T1000 (cell line): ENCODE measurements at places on chromosomes 5 and 9.

DNA sequence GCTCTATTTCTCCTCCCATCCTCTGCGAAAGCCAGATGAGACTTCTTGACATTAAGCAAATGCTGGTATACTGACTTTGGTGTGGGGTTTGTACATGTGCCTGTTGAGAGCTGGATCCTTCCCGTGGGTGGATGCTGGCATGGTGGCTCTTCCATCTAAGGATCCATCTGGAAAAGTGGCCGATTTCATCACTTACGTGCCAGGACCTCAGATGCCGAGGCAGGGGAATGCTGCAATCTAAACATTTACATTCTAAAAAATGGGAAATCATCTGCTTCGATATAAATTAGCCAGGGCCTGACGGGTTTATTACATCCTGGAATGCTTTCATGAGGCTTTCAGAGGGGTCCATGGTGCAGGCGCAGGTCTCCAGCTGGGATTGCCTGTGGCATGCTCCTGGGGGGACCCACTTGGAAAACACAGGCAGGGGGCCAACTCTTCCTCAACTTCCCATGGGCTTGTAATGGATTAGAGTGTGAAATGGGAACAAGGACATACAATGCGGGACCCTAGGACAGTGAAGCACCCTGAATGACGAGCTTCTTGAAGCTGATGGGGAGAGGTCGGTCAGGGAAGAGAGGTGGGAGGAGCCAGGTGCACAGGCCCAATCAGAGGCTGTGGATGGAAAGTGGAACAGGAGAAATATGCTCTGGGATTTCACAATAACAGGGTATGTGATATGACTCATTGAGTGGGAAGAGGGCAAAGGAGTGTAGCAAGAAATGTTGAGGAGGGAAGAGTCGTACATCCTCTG lies 105.5 kb upstream of the PITX1 start:
- DNase-seq = peak; percentile 62

DNA sequence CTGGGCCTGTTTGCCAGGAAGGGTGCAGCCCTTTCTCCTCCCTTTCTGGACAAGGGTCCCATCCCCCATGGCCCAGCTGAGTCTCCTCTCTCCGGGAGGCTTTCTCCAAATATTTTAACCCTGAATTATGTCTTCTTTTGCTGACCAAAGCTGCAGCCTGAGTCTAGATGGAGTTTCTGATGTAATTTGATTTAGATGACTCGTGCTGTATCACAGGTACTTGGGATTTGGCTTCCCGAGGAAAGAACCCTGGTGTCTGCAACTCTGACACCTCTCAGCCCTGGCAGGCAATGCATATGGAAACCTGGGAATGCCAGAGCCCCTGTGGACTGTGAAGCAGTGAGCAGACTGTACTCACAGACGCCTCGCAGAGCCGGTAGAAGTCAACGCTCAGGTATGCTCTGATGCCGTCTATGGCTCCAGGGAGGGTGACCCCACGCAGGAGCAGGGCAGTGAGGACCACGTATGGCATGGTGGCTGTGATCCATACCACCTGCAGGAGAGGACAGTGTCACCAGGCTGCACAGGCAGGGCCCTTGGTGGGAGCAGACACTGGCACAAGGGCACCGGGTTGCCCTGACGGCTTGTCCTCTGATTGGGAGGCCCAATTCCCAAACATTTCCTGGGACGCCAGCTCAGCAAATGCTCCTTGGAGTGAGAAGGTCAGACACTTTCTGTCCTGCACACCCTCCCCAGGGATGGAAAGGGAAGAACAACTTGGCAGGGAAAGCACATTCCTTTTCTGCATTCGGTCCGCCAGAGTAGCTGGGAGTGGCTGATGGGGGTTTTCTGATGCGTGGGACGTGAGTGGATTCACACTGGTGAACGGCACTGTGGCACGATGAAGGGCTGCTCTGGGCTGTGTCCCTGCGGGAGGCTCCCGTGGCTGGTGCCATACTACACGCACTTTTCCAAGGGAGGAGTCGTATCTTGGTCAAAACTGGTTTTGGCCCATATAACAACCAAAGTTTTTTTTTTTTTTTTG lies 24.7 kb downstream of the SLC6A3 start:
- DNase-seq = no peak

DNA sequence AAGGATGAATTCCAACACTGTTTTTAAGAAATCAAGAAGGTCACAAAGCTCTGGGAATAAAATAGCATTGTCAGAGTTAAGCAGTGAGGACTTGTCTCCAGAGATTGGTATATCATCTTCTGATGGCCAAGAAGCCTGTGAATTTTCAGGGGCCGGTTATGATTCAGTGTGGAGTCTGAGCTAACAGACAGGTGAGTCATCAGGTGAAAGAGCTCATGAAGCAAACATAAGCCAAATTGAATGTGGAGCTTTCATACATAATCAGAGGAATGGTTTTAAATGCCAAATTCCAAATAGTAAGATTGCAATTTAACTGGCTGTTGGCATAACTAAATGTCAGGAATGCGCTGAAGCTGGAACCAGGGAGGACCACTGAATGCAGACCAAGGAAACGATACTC lies 494.2 kb downstream of the MTRR start:
- no peak for DNase-seq

DNA sequence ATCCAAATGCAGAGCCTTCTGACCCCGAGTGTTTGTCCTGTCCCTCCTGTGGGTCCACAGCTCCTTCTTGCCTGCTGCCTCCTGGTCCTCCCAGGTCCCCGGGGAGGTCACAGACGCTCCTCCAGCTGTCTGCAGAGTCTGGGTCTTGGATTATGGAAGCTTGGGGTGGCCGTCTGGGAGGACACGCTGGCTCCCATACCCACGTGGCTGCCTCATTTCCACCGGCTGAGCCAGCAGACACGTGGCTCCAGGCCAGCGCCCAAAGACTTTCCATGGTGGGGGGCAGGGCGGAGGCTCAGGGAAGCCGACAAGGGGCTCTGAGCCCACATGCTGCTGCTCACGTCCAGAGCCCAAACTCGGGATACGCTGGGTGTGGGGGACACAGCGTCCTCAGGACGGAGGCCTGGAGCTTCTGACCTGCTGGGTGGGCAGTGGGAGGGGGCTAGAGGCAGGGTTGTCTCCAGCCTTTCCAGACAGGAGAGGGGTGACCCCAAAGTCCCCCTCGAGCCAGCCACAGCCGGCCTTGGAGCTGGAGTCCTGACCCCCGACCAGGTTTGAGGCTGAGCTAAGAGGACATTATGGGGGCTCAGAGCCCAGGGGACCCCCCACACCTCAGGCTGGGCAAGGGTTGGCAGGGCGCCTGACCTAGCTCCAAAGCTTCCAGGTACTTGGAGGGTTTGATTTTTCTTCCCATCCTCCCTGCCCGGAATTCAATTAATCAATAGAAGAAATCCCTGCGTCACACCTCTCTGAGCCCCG lies 24.2 kb upstream of the RNU6ATAC start:
- no peak for DNase-seq

GRCh38 chr5:171291371-171291770 lies 17.7 kb upstream of the TLX3 start:
- DNase-seq = no peak

- DNase-seq = no peak
Observed at GRCh38 chr5:68648944-68649857, 433.6 kb downstream of the PIK3R1 start.

DNA sequence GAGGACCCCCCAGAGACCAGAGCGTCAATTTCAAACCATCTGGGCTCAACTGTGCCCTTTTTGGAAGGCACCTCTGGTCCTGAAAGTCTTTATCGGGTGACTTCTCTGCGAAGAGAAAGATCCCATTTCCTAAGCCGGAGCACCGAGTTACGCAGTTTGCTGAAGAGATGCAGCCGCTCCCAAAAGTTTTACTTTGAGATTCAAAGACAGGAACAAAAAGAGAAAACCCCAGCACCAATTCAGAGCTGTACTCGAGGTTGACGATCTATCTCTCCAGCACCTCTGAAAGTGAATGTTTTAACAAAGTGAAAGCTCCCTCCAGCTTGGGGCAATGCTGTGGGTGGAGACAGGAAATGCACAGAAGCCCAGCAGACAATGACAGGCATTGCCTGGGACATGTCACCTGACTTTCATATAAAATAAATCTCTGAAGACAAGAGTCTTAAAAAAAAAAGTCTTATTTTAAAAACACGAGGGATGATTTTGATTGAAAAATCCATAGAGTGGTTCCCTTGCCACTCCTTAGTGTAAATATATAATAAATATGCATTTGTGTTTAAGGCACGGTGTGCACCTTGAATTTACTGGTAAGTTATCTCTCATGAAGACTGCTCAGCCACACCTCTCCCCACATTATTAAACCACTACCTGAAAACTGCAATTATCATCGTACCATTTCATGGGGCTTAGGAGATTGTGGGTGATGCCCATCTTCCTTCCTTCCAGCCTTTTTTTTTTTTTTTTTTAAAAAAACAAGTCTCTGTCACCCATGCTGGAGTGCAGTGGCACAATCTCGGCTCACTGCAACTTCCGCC lies 79.9 kb downstream of the FNBP1 start:
- DNase-seq = no peak

- no peak for DNase-seq
Observed at GRCh38 chr5:78601559-78602314, 46.8 kb downstream of the LHFPL2 start.

- no peak for DNase-seq
Observed at GRCh38 chr5:142151436-142152383, 43.1 kb downstream of the NDFIP1 start.

- no peak for DNase-seq
Observed at GRCh38 chr5:57817924-57818323, 335.3 kb upstream of the ACTBL2 start.
